Small intestine (tissue), 16 donors: ENCODE measurements at places on chromosomes 2 and 18.
A peak's percentile ranks its signal among the peaks of the same experiment; 100 is the strongest.

DNA sequence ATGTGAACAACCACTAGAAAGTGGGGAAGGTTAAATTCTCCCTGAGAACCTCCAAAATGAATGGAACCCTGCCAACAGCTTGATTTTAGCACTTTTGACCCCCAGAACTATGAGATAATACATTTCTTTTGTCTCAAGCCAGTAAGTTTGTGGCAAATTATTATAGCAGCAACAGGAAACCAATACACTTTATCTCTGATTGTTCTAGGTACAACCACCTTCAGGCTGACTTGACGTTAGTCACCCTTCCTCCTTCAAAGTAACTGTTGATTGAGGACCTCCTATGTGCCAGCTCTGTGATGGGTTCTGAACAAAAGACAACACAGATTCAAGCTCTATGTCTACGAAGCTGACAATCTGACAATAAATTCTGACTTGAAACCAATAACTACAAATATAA, 318.9 kb downstream of the NCKAP5 start:
- DNase-seq = no peak
- H3K27me3 ChIP-seq = no peaks in the 10 kb centered on the region
- H3K36me3 ChIP-seq = no peaks in the 10 kb centered on the region
- H3K4me3 ChIP-seq = no peak overlapping the region
- no peak overlapping the region for H3K27ac ChIP-seq

DNA sequence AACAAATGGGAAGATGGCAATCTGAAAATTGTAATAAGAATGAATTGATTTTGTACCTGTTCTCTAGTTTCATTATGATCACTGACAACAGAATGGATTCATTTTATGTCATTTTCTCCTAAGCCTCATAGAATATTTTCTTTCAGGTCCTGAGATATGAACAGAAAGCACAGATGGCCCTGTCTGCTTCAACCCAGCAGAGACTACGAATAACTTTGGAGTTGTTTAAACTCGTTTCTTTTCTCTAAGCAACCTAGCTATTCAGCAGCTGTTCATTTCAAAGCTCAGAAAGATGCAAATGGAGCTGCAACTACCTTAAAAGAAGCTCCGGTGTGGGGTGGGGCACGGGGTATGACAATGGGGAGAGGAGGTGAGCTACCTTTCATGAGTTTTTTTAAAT, 124.9 kb downstream of the ALK start:
- no peak for DNase-seq
- H3K4me3 ChIP-seq = no peak overlapping the region
- H3K4me1 ChIP-seq = no peaks in the 10 kb centered on the region
- no peaks in the 10 kb centered on the region for H3K27me3 ChIP-seq

- H3K27ac ChIP-seq = no peak overlapping the region
- no peak for DNase-seq
- no peaks in the 10 kb centered on the region for H3K27me3 ChIP-seq
Observed at GRCh38 chr2:233803994-233804393, 25.9 kb downstream of the MROH2A start.

DNA sequence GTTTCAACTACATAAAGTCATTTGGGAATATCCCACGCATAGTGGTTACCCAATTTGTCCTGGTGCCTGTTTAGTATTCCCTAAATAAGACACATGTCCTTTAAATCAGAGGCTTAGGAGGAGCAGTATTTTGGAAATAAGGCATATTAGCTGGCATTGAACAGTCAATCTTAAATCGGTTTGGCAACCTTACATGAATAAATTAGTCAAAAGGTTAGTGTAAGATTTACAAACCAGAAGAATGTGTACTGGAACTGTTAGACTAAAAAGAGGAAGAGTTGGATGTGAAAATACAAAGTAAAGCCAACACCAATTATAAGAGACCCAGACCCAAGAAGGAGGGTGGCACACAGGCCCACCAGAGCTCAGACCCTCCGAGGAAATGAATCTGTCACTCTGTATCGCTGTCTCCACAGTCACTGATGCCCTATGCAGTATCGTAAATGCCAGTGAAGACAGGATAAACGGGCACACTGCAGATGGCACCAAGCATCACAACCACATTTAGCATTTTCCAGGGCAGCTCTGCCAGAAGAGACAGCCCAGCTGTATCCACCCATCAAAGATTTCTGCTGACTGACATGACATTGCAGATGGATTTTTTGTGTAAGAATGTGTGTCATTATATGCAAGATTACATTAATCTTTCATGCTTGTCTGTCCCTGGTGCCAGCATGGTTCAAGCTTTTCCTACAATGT, 90.4 kb downstream of the CERKL start:
- no peaks in the 10 kb centered on the region for H3K4me1 ChIP-seq
- no peak overlapping the region for H3K4me3 ChIP-seq
- H3K27me3 ChIP-seq = no peaks in the 10 kb centered on the region
- no peak for DNase-seq

DNA sequence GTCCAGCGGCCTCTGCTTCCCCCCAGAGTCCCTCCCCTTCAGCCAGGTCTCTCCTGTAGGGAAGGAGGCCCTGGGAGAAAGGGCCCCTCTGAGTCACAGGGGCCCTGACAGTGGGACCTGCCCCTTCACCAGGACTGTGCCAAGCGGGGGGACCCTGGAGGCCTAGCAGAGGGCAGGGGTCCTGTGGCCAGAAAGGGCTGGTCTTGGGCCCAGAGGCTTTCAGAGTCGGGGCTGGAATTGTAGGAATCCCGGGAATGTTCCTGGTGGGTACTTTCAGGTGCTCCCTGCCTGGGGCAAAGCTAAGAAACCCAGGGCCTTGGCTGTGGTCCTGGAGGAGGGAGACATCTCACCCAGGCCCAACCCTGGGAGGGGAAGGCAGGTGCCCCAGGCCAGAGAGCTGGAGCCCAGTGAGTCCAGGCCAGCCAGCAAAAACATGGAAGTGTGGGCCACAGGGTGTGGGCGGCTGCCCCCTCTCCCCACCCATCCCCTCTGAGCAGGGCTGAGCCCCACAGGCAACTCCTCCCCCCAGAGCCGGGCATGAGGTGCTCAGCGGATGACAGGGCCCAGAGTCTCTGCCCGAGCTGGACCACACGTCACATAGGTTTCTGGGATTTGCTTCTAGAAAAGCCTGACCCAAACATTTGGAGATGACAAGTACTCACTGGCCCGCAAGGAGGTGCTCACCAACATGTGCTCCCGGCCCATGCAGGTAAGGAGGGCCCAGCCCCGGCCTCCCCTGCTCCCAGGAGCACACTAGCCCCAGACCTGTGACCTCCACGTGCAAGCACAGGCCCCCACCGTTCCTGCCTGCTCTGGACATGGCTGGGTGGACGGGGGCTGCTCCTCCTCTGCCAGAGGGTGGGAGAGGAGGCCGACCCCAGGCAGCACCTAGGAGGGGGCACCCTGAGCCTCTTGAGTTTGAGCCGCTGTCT, 48.2 kb upstream of the ALPP start:
- H3K27ac ChIP-seq = no peak overlapping the region
- peaks cover 27% of the 10 kb centered on the region for H3K36me3 ChIP-seq
- H3K27me3 ChIP-seq = no peaks in the 10 kb centered on the region
- H3K4me3 ChIP-seq = no peak overlapping the region
- DNase-seq = no peak

GRCh38 chr18:79374408-79375171, 21.1 kb upstream of the NFATC1 start:
- no peak overlapping the region for H3K4me3 ChIP-seq
- peaks cover 4% of the 10 kb centered on the region for H3K36me3 ChIP-seq
- no peaks in the 10 kb centered on the region for H3K27me3 ChIP-seq
- no peak for DNase-seq
- no peaks in the 10 kb centered on the region for H3K4me1 ChIP-seq

- H3K4me3 ChIP-seq = no peak overlapping the region
- H3K27ac ChIP-seq = no peak overlapping the region
- DNase-seq = no peak
- no peaks in the 10 kb centered on the region for H3K36me3 ChIP-seq
Observed at GRCh38 chr18:30852541-30852940, 190.0 kb downstream of the DSC3 start.

DNA sequence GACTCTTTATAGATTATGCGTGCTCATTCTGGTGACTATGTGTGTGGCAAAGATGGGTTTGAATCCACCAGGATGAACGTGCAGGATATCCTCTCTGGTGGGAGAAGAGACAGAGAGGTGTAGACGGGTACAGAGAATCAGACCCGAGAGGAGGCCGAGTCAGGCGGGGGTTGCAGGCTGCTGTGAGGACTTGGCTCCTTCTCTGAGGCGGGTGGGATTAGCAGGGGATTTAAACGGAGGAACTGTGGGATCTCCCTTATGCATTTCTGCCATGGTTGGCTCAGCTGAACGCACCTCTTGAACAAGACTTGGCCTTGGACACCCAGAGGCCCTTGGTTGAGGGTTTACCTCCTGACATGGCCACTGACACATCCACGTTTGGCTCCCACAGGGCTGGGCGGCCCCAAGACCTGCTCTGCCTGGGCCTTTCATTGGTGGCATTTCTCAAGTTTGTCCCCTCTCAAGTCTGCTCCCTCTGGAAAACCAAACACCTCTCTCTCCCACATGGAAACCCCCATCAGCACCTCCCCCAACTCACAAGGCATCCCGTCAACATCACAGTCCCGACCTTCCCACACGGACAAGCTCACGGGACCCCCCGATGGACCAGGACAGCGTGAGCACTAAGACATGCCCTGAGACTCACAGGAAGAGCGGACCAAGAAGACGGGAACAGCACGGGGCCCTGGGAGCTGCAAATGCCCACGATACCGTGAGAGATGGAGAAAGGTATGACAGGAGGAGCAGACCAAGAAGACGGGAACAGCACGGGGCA, 158.3 kb downstream of the RTP5 start:
- no peak for DNase-seq
- H3K4me1 ChIP-seq = no peaks in the 10 kb centered on the region
- H3K27ac ChIP-seq = no peak overlapping the region
- peaks cover 3% of the 10 kb centered on the region for H3K27me3 ChIP-seq
- H3K36me3 ChIP-seq = no peaks in the 10 kb centered on the region

GRCh38 chr2:641164-641871, 35.9 kb downstream of the TMEM18 start:
- H3K27me3 ChIP-seq = no peaks in the 10 kb centered on the region
- H3K4me1 ChIP-seq = peaks cover 4% of the 10 kb centered on the region
- H3K36me3 ChIP-seq = no peaks in the 10 kb centered on the region
- DNase-seq = peak; percentile 28

GRCh38 chr2:75379476-75380210, 180.3 kb upstream of the TACR1 start:
- DNase-seq = no peak
- H3K27me3 ChIP-seq = no peaks in the 10 kb centered on the region
- no peak overlapping the region for H3K4me3 ChIP-seq

- DNase-seq = no peak
- H3K27me3 ChIP-seq = no peaks in the 10 kb centered on the region
- no peaks in the 10 kb centered on the region for H3K4me1 ChIP-seq
- peaks cover 20% of the 10 kb centered on the region for H3K36me3 ChIP-seq
- no peak overlapping the region for H3K27ac ChIP-seq
- no peak overlapping the region for H3K4me3 ChIP-seq
Observed at GRCh38 chr2:99414566-99414965, 75.3 kb downstream of the REV1 start.

GRCh38 chr2:113226462-113226861, 52.3 kb downstream of the PAX8 start:
- no peaks in the 10 kb centered on the region for H3K27me3 ChIP-seq
- peaks cover 13% of the 10 kb centered on the region for H3K4me1 ChIP-seq
- DNase-seq = no peak
- no peak overlapping the region for H3K27ac ChIP-seq

- no peak overlapping the region for H3K4me3 ChIP-seq
- no peaks in the 10 kb centered on the region for H3K36me3 ChIP-seq
- H3K27ac ChIP-seq = no peak overlapping the region
- DNase-seq = no peak
- H3K4me1 ChIP-seq = no peaks in the 10 kb centered on the region
Observed at GRCh38 chr2:30201990-30202389, 29.3 kb upstream of the LBH start.

- H3K4me3 ChIP-seq = no peak overlapping the region
- no peaks in the 10 kb centered on the region for H3K4me1 ChIP-seq
- no peak for DNase-seq
- H3K27ac ChIP-seq = no peak overlapping the region
- no peaks in the 10 kb centered on the region for H3K36me3 ChIP-seq
Observed at GRCh38 chr2:30701782-30702181, 105.5 kb downstream of the CAPN13 start.
